ENCODE measurements at places on chromosomes 7 and 10. TPM values are rescaled to one million over a fixed set of nuclear protein-coding genes. Genes with fewer than 3 reads are reported as not detected.

The GATA3 gene
- total RNA-seq, result not detected

The COL26A1 gene
- total RNA-seq, result not detected

The ZNF727 gene
- total RNA-seq, result not detected

The PTN gene
- total RNA-seq, result 38.6 TPM

The PMPCB gene
- 78.0 TPM for total RNA-seq

The PNLIP gene
- not detected for total RNA-seq

The TRIM50 gene
- not detected for total RNA-seq

The SHTN1 gene
- 1.2 TPM for total RNA-seq

The CACNB2 gene
- total RNA-seq, result 1.2 TPM

The MRLN gene
- not detected for total RNA-seq

The BTBD16 gene
- not detected for total RNA-seq

The SLC26A3 gene
- total RNA-seq, result not detected

The ADARB2 gene
- not detected for total RNA-seq

The MSANTD7 gene
- 12.0 TPM for total RNA-seq

The TMEM236 gene
- not detected for total RNA-seq

The KIAA1549 gene
- total RNA-seq, result 0.63 TPM

The DRGX gene
- total RNA-seq, result not detected
